Stimulated activated CD8-positive, alpha-beta memory T cell treated with anti-CD3 and anti-CD28 coated beads, Interleukin-7, amount 100 ng/mL, for 24 hours (primary cell): ENCODE measurements at places on chromosomes 11 and 22.
A peak's percentile ranks its signal among the peaks of the same experiment; 100 is the strongest.

- no peak for DNase-seq
These were observed 1.0 kb downstream of the ZBTB16 start for GRCh38 chr11:114060392-114061047.

DNA sequence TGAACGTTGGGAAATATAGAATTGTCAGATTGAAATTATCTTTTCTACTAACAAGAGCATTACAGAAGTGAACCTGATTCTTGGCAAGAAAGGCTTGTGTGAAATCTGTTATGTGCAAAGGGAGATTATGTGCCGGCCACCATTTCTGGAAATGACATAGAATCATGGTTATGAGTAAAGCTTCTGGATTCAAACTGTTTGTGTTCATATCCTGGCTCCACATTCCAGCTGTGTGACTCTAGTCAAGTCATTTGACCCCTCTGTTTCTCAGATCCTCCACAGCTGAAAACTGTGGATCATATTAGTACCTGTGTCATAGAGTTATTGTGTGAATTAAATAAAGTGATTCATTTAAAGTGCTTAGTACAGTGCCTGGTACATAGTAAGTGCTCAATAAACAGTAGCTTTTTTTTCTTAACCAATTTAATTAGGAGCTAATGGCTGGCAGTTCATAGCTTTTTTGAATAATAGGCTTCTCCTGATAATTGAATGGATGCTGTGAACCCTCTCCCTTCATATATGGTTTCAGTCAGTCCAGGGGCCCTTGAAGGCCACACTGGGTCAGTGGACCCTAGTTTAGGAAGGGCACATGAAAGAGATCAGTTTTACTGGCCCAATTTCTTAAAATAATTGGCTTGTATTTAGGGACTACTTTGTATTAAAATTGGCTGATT lies 34.6 kb downstream of the EHF start:
- DNase-seq = no peak

DNA sequence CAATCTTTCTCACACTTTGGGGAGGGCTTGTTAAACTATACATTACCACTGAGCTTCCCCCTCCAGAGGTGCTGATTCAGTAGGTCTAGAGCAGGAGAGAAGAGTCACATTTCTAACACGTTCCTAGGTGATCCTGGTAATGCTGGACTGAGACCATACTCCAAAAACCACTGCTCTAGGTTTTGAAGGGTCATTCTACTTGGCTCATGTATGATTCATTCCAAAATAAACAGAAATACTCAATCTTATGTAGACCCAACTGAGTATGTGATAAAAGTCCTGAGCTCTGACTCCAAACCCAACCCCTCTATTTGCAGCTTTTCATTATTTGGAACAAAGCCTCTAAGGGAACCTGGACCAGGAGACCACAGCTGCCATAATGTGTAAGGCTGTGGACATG lies 782.9 kb upstream of the CCDC90B start:
- no peak for DNase-seq

GRCh38 chr22:19885841-19886592 lies 31.3 kb upstream of the GNB1L start:
- no peak for DNase-seq

- DNase-seq = no peak
These were observed 1.2 kb downstream of the FBLN1 start for GRCh38 chr22:45503816-45504372.

- DNase-seq = no peak
These were observed 145.2 kb downstream of the DBX1 start for GRCh38 chr11:20015101-20015500.

GRCh38 chr11:68978931-68979594 lies 1.7 kb downstream of the MRGPRD start:
- no peak for DNase-seq

DNA sequence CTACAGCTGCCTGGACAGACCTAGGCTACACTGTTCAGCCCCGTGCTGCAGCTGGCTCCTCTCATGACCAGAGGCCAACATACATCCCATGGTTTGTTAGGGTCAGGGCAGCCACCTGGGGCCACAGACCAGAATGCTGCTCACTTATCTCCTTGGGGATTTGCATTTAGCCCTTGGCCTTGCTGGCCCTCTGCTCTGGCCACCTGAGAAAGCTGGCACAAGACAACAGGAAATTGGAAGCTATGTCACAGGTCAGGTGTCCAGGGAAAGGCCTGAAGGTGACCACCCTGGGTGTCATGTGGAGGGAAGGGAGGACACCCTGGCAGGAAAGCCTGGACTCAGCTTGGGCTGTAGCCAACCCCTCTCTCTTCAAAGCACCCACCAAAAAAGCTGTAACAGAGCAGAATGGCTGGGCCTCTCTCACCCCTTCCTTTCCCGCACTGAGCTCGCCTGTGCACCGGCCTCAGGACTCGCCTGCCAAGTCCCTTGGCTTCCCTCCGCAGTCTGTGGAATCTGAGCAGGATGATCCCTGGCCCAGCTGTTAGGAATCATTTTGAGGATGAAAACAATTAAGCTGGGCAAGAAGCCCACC lies 86.3 kb downstream of the SNX19 start:
- no peak for DNase-seq

- no peak for DNase-seq
These were observed 14.3 kb upstream of the TCF20 start for GRCh38 chr22:42284643-42285181.

DNA sequence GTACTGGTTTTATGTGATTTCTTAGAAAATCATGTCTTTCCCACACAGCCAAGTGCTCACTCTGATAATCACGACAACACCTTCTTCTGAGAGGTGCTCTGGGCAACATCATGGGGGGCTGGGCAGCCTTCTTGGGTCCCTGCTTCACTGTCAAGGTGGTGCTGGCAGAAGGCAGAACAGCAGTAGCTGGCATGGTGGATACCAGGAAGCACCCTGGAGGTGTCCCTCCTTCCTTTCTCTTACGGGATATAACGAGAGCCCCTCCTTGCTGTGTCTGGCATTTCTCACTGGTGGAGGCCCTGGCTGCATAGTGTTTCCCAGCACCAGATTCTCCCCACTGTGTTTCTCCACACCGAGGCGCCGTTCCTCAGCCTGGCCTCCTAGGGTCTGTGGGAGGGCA lies 60.9 kb downstream of the SCN3B start:
- no peak for DNase-seq

DNA sequence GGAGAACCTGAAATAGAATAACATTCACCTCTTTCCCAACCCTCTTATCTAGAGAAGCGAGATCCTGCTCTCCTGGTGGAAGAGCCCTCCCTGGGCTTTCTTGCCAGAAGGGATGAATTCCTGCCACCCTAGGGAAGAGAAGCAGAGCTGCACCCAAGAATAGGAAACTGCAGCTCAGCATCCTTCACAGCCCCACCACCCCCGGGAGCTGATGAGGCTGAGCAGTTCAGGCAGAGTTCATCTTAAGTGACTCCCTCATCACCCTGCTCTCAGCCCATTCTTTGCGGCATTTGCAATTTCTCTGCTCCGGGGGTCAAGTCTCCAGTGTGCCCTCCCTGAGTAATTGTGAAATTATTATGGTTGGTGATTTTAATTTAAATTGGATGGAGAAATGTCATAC lies 514.9 kb downstream of the BUD13 start:
- DNase-seq = no peak

GRCh38 chr11:121688055-121688491 lies 235.3 kb upstream of the SORL1-AS1 start:
- DNase-seq = no peak

DNA sequence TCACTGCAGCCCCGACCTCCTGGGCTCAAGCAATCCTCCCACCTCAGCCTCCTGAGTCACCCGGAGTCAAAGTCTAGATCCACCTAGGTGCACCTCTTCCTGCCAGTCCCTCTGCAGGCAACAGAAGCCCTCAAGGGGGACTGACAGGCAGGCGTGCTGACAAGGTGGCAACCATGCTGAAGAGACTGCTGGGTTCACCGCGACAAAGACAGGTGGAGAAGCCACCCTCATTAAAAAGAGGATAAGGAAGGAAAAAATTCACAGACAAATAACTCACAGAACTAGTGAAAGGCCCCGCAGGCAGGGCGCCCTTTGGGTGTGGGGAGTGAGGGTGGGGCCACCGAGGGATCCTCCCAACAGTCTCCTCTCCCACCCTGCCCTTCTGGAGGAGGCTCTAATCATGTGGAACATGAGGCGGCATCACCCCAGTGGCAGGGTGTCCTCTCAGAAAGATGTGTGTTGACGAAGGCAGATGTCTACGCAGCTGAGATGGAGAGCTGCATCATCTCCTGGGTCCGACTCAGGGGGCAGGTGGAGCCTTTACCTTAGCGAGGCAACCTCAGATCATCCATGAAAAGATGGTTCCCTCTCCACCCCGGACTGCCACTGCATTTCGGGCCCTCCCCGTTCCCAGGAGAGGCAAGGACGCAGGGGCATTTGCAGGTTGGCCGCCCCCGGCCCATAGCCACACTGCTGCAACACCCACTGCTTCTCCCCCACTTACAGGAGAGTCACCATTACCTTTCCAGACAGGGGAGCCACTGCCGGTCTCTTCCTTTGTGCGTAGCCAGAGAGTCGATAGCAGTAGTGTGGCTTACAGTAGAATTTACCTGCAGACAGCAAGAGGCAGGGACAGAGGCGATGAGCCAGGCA lies 91.2 kb upstream of the BID start:
- no peak for DNase-seq

DNA sequence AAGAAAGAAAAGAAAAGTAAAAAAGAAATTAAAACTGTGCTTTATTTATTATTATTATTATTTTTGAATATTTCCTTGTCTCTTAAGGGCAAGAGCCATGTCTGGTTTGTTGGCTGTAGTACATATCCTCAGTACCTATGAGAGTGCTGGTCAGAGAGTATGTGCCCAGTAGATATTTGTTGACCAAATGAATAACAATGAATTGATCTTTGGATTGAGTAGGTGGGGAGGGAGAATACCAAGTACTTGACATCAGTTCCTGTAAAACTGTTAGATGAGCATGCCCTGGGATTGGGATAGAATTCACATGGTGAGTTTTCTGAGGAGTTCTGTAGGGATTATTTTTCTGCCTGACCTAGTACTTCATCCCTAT lies 11.4 kb downstream of the STIM1 start:
- DNase-seq = no peak

- DNase-seq = no peak
These were observed 463.0 kb downstream of the NTM start for GRCh38 chr11:131833366-131833765.

- no peak for DNase-seq
These were observed 22.3 kb upstream of the HTR3A start for GRCh38 chr11:113952588-113952987.

- DNase-seq = peak; percentile 14
These were observed at the start of gene FZD4 for GRCh38 chr11:86955361-86956120. FZD4 (minus strand) TSS chr11:86955395; CDS start chr11:86955085, 310 bp downstream.

- no peak for DNase-seq
These were observed 24.7 kb upstream of the PCF11 start for GRCh38 chr11:83132191-83132590.

GRCh38 chr11:111676878-111677585 lies 74.8 kb downstream of the SIK2 start:
- no peak for DNase-seq

GRCh38 chr11:70072861-70073755 lies 5.0 kb upstream of the ANO1 start:
- DNase-seq = no peak

GRCh38 chr11:2898366-2899079 lies 12.9 kb upstream of the CDKN1C start:
- no peak for DNase-seq

GRCh38 chr11:10906521-10906920 lies 48.7 kb upstream of the ZBED5 start:
- DNase-seq = no peak

DNA sequence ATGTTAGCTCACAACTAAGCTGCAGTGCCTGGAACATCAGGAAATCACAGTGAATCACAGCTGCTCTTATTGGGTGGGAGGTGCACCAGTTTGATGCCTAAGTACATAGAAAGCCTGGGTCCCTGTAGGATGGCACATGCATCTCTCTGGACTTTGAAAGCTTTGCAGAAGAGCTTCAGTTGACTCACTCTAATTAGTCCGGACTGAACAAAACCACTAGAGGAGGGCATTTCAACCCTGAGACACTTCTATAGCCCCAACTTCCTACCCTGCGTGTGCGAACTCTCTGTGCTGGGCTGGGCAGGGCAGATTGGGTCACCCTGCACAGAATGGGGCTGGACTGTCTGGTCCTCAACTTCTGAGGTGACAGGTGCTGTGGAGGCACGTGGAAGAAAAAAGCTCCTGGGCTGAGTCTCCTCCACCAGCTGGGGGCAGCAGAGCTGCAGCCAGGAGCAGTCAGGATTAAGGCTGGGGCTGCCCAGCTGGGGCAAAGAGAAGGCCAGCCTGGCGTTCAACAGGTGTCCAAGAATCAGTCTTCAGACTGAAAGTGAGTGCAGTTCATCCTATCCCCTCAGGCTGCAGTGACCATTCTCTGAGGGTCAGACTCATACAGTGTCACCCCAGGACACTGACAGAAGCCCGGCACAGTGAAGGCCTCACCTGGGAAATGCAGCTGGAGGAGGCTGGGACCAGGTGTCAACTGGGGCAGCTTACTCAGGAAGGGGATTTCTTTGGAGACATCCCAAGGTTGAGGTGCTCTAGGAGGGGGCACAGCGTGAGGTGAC lies 22.1 kb downstream of the GGTLC2 start:
- no peak for DNase-seq

DNA sequence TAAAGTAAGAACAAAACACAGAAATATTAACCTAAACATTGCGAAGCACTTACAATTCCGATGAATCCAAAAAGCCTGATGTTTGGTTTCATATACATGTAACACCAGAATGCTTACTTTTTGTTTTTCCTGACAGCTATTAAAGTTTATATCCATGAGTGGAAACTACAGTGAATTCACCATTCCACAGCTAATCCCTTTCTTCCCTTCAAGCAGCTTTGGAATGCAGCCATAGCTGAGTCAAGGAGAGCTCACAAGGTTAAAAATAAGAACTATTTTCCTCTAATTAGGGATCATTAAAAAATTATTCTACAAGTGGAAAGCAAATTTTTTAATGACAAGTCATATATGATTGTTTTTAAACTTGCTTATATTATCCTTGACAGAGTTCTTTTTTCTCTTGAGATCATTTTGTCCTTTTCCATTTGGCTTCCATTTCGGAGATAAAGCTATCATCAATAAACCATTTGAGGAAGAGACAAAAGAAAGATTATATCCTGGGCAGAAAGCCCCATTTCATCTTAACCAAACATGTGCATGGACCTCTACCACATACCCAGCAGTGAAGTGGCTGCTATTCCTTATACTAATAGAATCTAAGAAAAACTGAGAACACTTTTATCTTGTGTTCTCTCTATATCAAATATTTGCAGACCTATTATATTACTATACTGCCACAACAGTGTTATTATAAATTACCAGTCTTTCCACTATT lies 19.7 kb upstream of the FIBIN start:
- no peak for DNase-seq

- no peak for DNase-seq
These were observed 1293.9 kb downstream of the JRKL start for GRCh38 chr11:97683733-97684132.

GRCh38 chr11:19087658-19088057 lies 27.1 kb upstream of the MRGPRX2 start:
- DNase-seq = no peak
